ENCODE measurements at places on chromosomes 1 and 21.

- no peak for DNase-seq
Measured at GRCh38 chr1:93574511-93574910, 107.1 kb downstream of the BCAR3 start.

DNA sequence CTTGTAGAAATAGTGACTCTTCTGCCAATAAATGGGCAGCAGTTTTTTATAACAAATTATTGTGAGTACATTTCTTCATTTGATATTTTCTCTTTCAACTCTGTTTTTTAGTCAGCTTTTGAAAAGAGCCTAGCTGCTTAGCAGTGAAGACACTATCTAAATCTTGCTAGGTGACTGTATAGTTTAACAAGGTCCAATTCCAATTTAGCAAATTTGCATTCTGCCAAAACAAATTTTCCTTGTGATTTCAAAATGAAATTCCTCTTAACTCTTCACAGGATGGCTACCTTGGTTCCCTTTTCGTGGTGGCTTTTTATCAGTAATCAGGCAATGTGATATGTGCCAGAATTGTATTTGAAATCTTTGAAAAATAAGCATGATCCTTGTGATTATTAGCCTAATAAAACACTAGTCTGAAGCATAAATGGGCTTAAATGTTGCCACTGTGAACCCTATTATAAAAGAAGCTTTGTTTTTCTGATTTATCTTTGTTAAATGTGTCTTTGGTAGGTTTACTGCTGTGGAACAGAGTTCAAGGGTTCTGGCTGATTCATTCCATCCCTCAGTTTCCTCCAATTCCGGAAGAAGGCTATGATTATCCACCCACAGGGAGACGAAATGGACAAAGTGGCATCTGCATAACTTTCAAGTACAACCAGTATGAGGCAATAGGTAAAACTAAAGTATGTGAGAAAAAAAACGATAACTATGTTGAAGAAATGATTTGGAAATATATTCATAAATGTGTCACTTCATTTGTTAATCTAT lies 12.2 kb downstream of the DNASE2B start:
- no peak for DNase-seq

DNA sequence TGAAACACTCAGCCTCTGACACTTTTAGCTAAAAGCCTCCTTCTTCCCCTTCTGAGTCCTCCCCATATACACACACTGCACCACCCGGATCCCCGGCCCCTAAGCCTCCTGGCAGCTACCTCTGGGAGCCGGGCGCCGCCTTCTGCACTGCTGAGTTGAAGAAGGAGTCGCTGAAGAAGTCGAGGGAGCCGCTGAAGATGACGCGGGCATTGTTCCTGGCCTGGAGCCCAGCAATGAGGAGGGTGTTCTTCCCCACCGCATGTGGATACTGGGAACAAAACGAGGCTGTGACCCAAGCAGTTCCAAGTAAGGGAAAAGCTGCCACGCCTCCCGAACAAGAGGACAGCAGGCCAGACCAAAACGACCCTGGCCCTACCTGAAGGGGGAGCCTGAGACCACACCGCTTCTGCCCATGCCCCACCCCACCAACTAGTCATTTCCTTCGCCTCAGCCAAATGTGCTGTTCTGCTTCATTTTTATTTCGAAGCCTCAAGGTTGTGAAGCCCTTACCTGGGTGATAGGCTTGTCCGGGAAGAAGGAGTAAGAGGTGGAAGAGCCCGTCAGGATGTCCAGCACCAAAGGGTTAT lies 7.0 kb downstream of the DDOST start:
- DNase-seq = no peak

- no peak for DNase-seq
Measured at GRCh38 chr21:31927689-31928353, 55.0 kb downstream of the HUNK start.

DNA sequence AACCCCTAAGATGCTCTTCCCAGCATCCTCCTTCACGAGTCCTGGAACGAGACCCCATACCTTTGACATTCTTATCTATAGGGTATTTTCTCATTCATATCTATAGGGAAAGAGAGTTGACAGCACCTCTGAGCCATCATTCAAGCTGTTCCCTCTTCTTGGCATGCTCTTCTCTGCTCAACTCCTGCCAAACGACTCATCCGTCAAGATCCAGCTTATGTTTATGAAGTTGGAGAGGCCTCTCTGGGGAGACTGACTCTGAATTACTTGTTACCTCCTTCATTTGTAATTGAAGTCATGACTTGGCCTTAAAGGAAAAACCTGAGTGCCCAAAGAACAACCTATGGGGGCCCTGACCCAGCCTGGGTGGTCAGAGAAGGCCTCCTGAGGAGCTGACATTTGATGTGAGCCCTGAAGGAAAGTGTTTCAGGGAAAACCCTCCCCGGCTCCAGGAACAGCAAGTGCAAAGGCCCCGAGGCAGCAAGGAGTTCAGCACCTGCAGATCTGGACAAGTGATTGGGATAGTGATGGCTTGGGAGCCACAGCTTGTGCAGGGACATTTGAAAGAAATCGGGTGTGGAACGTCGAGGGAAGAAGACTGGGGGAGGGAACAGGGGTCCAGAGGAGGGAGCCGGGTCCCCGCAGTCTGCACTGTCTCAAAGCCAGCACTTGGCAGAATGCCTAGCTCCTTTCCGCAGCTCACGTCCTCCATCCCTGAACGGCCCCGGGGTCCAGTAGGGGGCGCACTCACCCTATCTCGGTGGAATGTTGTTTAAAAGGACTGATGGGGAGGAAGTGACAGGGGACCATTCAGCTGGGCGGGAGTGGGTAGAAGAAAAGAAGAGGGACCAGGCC lies 14.0 kb upstream of the CDA start:
- peak; percentile 64 for DNase-seq

- DNase-seq = no peak
Measured at GRCh38 chr1:71881611-71882010, 400.7 kb downstream of the NEGR1 start.

- no peak for DNase-seq
Measured at GRCh38 chr21:39863111-39863510, 4.1 kb upstream of the PCP4 start.

DNA sequence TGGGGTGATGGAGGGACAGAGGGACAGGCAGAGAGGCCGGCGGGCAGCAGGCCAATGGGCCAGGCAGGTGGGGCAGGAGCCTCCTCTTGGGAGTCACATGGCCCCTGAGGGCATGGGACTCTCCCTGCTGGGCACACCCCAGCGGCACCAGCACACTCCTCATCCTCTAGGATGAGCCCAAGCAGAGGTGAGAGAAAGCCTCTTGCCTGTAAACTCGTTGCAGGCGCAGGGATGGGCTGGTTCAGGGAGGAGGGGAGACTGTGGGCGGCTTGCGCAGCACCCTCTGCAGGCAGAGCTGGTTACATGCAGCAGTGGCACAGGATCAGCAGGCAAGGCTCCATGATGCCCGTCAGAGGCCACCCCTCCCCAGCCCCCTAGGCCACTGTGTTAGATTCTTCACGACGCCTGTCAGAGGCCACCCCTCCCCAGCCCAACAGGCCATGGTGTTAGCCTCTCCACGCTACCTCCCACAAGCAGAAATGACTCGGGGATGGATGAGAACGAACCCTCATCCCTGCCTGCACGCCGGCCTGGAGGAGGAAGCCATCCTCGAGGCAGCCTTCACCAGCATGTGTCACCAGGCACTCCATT lies 209.7 kb upstream of the VAMP3 start:
- DNase-seq = no peak

DNA sequence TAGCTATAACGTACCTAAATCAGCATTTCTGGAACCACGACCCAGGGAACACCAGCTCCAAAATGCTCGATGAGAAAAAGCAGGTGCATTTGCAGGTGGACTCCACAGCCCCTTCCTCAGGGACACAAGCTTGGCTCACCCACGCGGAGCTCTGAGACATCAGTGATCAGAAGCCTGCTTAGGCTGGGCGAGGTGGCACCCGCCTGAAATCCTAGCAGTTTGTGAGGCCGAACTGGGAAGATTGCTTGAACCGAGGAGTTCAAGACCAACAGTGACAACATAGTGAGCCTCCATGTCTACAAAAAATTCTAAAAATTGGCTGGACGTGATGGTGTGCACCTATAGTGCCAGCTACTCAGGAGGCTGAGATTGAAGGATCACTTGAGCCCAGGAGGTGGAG lies 2.5 kb upstream of the TSPEAR start:
- DNase-seq = no peak
